PC-9 (cell line): ENCODE measurements at places on chromosomes 7 and 10.

GRCh38 chr10:60149003-60149402 is 240.7 kb downstream of the ANK3 start:
- no peak for DNase-seq

DNA sequence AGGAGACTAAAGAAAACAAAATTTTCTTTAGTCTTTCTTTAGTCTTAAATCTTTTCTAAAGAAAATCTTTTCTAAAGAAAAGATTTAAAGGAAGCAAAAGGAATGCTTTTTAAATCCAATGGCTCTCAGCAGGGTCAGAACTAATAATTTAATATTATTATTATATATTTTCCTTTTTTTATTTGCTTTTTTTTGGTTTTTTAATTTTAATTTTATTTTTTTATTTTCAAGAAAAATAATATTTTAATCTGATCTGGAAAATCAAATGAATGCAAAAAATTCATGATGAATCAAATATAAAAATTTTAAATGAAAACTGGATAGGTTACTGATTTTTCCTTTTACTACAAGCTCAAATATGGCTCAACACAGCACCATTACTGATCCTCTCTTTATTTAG is 70.7 kb upstream of the HECW1 start:
- DNase-seq, result no peak

- no peak for DNase-seq
These were observed 11.9 kb downstream of the RGR start for GRCh38 chr10:84256510-84257342.

DNA sequence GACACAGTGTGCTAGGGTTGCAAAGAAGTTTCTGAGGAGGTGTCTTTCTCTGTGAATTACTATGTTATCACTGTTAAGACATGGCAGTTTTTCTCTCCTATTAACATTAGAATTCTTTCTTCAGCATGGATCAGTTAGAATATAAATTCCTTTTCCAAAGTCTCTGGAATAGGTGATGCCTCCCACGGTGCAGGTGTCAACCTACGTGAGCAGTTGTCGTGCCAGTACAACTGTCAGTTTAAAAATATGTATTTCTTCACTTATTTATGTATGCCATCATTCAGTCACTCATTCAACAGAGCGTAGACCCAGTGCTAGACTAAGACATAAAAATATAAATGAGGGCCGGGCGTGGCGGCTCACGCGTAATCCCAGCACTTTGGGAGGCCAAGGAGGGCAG is 83.5 kb downstream of the TACC2 start:
- no peak for DNase-seq

DNA sequence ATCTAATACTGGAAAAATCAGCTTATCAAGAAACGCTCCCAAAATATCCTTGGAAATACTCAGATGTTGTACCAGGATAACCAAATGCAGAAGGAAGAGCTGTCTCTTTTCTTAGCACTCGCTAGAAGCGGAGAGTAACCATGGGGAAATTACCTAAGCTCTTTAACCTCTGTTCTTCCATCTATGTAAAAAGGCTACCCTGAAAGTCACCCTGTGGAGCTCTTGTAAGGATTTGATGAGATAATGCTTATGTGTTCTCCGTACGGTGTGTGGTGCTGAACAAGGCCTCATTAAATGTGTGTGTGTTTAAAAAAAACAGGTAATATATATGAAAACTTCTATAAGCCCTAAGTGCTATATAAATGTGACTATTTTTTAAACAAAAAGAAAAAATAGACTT is 38.2 kb upstream of the MYO3A start:
- DNase-seq, result no peak

DNA sequence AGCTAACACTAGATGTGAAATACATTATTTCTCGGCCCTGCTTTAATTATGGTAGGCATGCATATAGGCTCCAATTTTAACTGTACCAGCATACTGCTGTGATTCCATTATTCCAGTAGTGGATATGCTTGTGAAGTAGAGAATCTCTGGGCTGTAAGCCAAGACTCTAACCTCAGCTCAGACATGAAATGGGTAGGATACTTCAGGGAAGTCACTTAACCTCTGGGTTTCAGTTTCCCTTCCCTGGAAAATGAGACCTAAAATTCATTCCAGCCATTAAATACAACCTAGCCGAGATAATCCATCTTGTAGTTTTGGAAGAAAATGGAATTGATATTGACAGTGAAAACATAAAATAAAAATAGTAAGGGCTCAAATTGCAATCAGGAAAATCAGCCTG is 59.6 kb upstream of the TRIL start:
- DNase-seq, result no peak

- DNase-seq, result no peak
These were observed 3.9 kb downstream of the UFSP1 start for GRCh38 chr7:100885440-100886141.

- DNase-seq, result no peak
These were observed 112.8 kb upstream of the RAB18 start for GRCh38 chr10:27391325-27391724.

- DNase-seq, result no peak
These were observed 256.8 kb upstream of the FZD8 start for GRCh38 chr10:35898716-35899440.

DNA sequence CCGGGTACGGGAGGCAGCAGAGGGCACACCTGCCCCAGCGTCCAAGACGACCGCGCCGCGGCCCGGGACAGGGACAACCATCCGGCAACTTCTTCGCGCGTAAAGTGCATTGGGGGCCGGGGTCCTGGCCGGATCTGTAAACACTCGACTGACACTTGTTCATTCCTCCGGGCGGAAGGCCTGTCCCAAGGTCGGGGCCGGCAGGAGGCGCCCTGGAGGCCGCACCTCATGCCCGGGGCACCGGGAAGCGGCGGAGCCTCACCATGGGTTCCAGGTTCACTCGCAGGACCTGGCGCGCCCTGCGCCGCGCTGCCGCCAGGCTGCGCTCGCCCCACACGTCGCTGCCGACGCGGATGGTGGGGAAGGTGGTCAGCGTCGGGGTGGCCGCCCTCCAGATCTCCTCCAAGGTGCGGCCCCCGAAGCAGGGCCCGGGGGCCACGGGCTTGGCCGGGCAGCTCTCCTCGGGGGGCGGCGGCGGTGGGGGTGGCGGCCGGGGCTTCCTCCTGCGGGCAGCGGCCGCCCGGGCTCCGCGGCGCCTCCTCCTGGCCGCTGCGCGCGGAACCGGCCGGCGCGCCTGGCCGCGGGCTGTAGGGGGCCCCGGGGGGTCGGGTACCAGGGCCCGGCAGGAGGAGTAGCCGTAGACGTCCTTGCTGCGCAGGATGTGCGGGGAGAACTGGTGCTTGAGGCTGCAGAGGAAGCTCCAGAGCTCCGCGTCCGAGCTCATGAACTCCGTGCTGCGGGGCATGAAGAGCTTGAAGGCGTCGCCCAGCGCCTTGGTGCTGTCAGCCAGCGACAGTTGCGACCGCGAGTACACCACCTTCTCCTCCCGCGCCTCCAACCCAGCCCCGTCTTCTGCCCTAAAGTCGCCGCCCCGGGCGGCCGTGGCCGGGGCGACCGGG is 746 bp downstream of the CCDC71L start:
- DNase-seq, result peak; percentile 86

DNA sequence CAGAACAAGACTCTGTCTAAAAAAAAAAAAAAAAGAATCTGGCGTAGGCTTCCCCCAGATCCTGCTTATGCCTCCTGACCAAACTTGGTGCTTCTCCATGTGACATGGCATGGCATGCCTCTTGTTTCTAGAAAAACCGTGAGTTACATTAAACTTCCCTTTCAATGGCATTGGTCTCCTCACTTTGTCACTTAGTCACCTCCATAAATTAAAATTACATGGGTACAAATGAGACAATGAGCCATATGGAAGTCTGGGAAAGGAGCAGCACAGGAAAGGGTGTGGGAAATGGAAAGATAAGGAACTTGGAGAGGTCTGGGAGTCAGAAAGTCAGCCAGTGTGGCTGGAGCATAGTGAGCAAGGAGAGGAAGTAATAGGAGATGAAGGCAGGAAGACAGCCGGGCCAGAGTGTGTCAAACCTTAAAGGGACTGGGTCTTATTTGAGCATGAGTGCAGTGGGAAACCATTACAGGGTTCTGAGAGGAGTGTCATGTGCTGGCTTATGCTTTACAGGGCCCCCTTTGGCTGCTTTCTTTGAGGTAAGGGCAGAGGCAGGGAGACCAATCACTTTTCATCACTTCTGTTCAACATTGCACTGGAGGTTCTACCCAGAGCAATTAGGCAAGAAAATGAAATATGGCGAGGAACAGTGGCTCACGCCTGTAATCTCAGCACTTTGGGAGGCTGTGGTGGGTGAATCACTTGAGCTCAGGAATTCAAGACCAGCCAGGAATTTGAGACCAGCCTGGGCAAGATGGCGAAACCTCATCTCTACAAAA is 21.3 kb upstream of the ZMIZ2 start:
- no peak for DNase-seq

- no peak for DNase-seq
These were observed 185.4 kb downstream of the CYP26A1 start for GRCh38 chr10:93259126-93259525.

DNA sequence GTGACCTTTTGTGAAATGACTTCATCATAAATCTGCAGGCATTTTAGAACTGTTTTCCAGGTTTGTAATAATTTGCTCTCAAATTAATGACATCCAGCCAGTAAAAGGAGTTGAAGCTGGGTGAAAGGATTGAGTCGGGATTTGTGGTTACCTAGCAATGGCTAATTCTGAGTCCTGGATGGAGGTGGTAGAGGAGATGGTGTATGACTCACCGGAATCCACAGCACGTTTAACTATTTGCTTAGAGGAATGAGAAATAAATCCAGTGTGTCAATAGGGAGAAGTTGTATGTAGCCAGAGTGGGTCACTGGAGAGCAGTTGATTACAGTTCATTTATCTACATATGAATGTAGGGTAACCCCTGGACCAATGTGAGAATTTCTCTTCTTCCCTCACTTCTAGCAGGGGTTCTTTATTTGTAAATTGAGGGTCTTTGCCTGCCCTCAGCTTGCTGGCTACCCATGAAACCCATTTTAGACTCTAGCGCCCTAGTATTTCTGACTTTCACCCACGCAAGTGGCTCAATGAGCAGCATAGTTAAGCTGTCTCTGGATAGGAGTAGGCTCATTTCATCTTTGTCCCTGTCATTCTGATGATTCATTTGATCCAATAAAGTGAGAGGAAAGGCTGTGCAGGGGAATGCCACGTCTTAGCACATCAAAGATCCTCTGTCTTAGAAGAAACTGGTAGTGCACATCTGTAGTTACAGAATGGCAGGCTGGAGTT is 547.8 kb downstream of the SORCS3 start:
- DNase-seq, result no peak

- DNase-seq, result no peak
These were observed 56.9 kb downstream of the SORBS1 start for GRCh38 chr10:95504246-95504691.

DNA sequence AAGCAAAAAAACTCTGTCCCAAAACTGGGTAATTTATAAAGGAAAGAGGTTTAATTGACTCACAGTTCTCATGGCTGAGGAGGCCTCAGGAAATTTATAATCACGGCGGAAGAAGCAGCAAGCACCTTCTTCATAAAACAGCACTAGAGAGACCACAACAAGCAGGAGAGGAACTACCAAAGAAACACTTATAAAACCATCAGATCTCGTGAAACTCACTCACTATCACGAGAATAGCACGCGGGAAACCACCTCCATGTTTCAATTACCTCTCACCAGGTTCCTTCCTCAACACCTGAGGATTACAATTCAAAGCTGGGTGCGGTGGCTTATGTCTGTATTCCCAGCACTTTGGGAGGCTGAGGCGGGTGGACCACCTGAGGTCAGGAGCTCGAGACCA is 48.5 kb downstream of the PDIA4 start:
- DNase-seq, result no peak

DNA sequence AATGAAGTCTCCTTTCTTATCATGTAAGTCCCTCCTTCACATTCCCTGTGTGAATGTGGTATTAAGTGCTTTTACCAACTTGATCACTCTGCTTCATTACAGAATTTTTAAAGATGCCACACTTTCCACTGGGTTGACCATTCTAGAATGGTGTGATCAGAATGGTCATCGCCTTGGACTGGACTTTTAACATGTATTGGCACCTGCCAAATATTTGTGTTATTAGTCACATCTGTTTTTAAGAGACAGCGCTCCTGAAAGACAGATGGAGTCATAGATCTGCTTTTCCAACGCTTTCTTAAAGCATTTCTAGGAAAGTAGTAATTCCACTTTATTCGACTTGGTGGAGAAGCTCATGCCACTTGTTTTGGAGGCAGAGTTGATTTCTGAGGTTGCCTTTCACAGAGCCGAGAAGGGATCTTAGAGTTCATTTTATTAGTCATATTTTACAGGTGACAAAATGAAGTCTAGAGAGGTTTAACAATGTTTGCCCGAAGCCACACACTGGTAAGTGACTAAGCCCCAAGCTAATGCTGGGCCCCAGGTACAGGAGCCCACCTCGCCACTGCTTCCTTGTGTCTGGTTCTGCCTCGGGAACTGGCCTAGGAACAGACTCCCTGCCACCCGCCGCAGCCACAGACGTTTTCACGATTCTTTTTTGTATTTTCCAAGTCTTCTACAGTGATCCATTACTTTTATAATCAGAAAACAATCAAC is 10.4 kb upstream of the BAMBI start:
- DNase-seq, result peak; percentile 63
